ENCODE measurements at places on chromosomes 16 and 17.

GRCh38 chr16:56475201-56475600 is 23.8 kb downstream of the OGFOD1 start:
- no peak for DNase-seq

DNA sequence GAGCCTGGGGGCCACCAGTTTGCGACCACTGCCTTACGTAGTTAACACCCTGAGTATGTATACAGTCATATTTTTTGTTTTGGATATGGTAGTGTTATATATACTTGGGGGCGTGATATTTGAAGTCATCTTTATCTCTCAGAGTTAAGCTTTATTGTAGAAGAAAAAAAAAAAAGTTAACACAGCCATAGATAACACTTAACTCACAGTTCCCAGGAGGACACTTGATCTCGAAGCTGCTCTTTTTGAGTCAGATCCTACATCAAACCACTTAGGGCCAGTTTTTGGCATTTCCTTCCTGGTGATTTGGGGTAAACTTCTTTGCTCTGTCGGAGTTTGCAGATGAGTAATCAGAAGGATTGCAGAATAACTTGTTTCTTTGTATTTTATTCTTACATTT is 5.8 kb downstream of the ITPRIPL2 start:
- no peak for DNase-seq

DNA sequence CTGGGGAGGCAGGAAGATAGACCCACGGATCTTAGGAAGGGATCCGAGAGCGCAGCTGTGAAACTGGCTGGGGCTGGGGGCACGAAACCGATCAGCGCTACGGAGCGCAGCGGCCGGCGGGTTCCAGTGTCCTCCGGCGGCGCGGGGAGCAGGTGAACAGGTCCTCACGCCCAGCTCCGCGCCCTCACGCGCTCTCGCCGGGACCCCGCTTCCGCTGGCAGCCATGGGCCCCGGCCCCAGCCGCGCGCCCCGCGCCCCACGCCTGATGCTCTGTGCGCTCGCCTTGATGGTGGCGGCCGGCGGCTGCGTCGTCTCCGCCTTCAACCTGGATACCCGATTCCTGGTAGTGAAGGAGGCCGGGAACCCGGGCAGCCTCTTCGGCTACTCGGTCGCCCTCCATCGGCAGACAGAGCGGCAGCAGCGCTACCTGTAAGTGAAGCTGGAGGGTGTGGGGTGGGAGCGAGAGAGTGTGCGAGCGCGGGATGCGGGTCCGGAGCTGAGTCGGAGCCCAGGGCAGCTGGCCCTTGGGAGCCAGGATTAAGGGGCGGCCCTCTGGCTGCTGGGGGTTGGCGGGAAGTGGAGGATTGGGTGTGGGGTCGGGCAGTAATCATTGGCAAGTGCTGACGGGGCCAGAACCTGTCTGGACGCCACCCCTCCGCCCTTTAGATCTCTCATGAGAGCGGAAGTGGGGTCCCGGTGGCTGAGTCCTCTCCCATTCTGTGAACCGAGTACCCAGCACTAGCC is 479 bp downstream of the ITGA3 start:
- DNase-seq, result peak; percentile 83

- no peak for DNase-seq
These were observed 124.0 kb downstream of the HIC1 start for GRCh38 chr17:2178798-2179501.

DNA sequence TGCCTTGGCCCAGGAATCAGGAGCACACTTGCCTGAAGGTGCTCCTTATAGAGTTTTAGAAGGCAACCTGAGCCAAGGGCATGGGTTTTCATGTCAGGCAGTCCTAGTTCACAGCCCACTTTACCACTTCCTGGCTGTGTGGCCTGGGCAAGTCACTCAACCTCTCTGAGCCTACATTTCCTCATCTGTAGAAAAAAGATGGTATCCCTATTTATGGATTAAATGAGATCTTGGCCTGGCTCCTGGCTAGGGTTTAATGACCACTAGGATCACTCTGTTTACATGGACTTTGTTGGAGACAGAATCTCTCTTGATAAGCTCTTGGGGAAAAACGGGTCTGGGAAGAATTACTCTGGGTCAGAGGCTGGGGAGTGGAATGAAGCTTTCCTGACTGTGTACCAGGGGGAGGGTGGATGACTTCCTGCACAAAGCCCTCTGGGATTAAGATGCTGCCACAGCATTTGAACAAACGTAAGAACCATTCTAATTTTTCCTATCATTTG is 2.3 kb downstream of the MT2A start:
- DNase-seq, result no peak

GRCh38 chr17:48023400-48024148 is 14.0 kb downstream of the COPZ2 start:
- peak; percentile 57 for DNase-seq

Data from activated CD4-positive, alpha-beta T cell treated with anti-CD3 and anti-CD28 coated beads for 48 hours (primary cell).